ENCODE measurements at places on chromosomes 11 and 22. TPM values are rescaled to one million over a fixed set of nuclear protein-coding genes. Genes with fewer than 3 reads are reported as not detected.

Gene APOC3
- not detected for total RNA-seq

Gene TMPRSS13
- total RNA-seq = not detected

DNA sequence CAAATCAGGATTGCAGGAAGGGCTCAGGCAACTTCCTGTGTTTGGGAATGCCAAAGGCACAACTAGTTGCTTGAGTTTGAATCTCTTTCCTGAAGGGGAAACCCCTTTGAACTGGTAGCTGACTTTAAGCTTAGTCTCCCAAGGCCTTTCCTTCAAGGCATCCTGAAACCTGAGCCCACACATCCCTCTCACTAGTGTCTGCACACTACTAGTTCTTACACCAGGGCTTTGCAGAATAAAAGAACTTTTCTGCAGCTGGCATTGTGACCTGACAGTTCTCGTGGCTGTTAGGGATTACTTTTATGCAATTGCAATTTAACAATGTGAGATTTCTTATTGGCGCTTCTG is 95.4 kb downstream of the EXT2 start:
- DNase-seq = peak; percentile 38

DNA sequence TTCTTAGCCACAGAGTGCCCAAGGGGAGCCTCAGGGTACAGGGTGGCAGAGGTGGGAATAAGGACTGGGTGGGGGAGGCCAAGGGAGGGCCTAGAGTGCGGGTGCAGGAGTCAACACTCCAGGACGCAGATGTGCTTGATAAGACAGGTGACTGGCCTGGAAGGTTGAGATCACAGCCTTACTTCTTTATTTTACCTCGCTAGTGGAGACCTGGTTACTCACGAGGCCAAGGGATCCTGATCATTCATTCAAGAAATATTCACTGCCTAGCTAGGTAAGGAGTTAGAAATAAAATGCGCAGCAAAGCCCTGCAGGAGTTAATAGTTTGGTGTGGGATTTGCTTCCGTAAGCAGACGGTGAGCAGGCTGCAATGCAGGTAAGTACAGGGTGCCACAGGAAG is 13.2 kb upstream of the PEX26 start:
- DNase-seq = no peak

Data from IMR-90 (cell line).